ENCODE measurements at places on chromosomes 2 and 18.

- DNase-seq: no peak
These were observed 101.3 kb upstream of the KLHL29 start for GRCh38 chr2:23283653-23284052.

GRCh38 chr18:45488645-45489044 lies 126.6 kb upstream of the SLC14A2 start:
- DNase-seq: no peak

GRCh38 chr2:121078899-121079298 lies 206.1 kb downstream of the TFCP2L1 start:
- DNase-seq: no peak

- no peak for DNase-seq
These were observed 168.4 kb upstream of the DDX18 start for GRCh38 chr2:117646099-117646498.

DNA sequence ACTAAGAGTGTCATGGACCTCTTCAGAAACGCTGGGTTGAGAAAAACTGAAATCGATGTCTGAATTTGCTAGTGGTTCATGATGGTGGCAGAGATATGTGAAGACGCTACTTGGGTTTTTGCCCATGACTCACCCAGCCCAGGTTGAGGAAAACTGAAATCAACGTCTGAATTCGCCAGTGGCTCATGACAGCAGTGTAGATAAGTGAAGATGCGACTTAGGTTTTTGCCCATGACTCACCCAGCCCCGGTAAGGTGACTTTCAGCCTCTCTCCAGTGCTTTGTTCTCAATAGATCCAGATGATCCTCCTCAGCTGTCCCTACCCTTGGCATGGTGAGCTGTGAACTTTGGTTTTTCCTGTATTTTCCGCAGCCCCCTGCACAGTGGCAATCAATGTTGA lies 105.3 kb upstream of the SIX3 start:
- DNase-seq: peak; percentile 92

GRCh38 chr2:27955384-27956161 lies 65.0 kb downstream of the BABAM2 start:
- DNase-seq: peak; percentile 34

DNA sequence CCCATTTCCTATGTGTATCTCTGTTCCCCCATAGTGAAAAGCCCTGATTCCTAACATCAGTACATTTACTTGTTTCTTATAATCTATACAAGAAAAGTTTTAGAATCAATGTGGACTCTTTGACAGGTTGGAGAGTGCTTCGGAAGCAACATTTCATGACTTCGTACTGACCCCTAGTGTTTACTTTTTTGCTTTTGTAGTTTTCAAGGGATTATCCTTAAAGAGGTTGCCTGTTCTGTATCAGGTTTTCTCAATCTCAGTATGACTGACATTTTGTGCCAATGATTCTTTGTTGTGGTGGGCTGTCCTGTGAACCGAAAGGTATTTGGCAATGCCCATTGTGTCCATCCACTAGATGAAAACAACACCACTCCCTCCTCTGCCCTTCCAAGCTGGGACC lies 43.3 kb upstream of the SERPINB2 start:
- peak; percentile 33 for DNase-seq

DNA sequence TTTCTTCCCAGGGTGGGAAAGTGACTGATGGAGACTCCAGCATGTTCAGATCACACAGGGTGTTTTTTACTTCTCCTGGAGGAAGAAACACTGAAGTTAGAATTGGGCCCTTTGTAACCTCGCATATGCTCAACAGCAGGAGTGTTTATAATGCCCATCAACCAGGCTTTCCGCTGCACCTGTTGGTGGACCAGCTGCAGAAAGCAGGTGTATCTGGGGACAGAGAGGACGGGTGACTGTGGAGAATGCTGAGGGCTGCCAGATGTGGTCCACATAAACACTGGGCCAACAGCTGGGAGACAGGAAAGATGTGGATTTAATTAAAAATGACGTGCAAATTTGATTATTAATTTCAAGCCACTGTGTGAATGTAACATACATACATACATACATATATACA lies 335.5 kb upstream of the SPRED2 start:
- no peak for DNase-seq

DNA sequence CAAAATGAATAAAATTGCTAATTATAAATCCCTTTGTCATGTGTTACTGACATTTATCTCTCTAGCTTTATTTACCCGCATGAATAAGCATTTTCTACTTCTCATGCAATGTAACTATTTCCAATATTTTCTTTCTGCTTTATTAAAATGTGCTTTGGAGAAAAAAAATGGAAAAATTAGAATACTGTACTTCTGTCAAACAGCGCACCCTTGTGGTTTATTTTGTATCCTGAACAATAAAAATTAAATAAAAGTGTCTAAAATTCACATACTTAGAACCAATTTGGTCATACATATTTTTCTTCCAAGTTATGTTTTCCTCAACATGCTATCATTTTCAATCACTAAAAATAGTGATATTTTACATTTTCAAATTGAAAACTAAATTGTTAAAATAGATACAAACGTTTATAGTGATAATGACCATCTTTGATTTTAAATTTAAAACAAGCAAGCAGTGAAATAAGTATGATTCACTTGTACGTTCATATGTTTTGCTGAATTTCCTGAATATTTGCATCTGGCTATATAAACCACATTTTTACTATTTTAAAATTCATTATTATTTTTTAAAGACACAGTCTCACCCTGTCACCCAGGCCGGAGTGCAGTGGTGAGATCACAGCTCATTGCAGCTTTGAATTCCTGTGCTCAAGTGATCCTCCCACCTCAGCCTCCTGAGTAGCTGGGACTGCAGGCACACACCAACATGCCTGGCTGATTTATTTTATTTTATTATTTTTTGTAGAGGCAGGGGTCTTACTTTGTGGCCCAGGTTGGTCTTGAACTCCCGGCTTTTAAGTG lies 95.9 kb upstream of the GRB14 start:
- DNase-seq: peak; percentile 20

- no peak for DNase-seq
These were observed 4.4 kb downstream of the REV1 start for GRCh38 chr2:99485411-99485810.

DNA sequence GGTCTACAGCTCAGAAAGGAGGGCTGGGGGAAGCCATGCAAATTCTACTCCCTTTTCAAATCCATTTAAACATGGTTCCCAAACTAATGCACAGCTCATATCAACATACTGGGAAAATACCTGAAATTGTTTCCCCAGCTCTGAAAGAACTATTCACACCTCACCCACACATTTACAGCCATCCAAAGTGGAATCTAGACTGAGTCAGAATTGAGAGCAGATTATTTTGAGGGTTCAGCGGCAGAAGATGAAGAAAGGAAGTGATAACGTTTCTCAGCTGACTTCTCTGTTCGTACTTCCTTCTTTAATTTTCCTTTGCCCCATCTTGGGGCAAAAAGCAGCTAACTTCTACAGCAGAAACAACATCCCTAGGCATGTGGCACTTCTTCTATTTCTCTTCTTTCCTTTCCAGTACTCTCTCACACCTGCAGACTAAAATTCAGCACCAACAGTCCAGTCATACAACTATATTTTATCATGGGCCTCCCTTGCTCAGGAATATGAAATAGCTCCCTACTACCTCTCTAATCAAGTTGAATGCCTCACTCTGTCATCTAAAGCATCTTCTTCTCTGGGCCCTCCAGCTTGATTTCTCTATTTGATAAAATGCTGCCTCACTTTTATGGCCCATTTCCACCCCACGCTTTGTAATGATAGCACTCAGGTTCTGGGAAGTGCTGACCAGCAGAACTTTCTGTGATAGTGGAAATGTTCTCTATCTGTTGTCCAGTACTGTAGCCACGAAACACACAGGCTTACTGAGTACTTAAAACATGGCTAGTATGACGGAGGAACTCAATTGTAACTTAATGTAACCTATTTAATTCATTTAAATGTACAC lies 35.9 kb downstream of the ARHGAP25 start:
- peak; percentile 64 for DNase-seq

DNA sequence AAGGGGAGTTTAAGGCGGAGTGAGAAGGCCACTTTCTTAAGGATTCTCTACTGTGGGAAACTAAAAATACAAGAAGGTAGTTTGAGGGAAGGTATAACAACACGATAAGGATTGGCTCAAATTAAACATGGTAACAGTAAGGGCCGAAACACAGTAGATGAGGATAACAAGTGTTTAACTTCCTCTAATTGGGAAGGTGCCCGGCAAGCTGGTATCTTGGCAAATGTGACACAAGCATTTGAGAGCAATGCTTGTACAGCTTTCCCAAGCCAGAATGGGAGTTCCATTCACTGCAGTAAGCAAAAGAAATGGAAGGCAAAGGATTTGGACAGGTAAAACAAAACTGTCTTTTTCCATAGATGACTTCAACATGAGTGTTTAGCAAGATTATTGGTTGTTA lies 19.8 kb downstream of the USP40 start:
- DNase-seq: no peak

- DNase-seq: no peak
These were observed 857.7 kb downstream of the GALR1 start for GRCh38 chr18:78107363-78107762.

GRCh38 chr2:96839875-96840850 lies 3.7 kb downstream of the ANKRD23 start:
- no peak for DNase-seq

DNA sequence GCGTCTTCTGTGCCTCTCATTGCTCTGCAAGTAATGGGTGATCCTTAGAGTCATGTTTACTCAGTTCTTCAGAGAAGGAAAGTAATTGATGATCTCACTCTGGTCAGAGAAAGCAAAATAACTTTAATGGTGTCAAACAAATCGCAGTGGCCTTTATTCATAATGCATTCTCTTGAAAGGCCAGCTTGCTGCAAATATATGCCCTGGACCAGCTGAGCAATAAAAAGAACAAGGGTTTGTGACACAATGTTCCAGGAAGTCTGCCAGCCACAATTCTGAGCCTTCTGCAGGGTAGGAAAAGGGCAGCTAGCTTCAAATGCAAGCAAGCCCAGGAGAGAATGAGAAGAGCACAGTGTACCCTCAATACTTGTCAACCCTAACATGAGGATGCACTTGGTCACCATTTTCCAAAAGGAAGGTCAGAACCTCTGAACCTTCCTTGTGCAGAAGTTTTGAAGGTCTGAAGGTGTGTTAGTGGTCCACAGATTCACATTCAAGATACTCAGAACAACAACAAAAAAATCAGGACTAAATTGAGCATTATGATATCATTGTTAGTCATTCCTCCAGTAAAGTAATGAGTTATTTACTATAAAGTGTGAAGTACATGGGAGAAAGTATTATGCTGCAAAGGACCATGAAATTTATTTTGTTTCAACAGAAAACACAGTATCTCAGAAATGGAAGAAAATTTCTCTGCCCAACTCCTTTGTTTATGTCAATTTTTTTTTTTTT lies 355.6 kb downstream of the PAX3 start:
- no peak for DNase-seq

- no peak for DNase-seq
These were observed 107.5 kb upstream of the FSHR start for GRCh38 chr2:49261781-49262180.

DNA sequence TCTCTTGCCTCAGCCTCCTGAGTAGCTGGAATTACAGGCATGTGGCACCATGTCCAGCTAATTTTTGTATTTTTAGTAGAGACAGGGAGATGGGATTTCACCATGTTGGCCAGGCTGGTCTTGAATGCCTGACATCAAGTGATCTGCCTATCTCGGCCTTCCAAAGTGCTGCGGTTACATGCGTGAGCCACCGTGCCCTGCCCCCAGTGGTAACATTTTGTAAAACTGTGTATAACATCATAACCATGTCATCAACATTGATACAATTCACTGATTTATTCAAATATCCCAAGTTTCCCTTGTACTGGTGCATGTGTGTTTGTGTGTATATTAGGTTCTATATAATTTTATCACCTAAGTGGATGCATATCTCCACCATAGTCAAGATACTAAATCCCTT lies 70.0 kb downstream of the PDCL3 start:
- DNase-seq: no peak

GRCh38 chr2:190503088-190503487 lies 31.4 kb downstream of the NEMP2 start:
- DNase-seq: no peak

DNA sequence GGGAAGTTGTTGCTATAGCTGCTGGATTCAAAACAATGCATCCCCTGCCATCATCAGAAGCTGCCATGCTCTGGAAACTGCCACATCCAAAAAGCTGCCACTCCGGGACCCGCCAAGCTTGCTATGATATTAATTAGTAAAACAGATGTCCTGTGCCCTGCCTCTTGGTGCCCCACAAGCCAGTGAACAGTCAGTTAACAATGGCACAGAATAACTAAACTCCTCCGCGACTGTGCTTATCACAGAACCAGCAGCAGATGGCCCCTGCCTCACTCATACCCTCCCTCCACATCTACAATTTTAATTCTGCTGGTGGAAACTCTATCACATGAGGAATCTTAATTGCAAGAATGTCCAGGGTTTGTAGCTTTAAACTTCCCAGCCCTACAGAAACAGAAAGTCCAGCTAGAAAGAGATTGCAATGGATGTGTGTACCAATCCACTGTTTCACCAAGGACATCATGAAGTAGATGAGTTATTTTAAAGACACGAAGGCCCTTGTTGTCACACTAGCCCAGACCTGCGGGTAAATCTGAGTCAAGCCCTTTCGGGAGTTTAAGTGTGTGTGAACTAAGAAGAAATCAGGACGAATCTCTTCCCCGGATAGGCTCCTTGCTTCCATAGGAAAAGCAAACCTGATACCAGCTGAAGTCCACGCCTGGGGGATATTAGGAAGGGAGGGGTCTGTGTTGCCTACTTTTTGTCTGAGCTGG lies 7.4 kb upstream of the ACYP2 start:
- no peak for DNase-seq

- no peak for DNase-seq
These were observed 41.0 kb downstream of the ABHD3 start for GRCh38 chr18:21663578-21663977.

GRCh38 chr18:58894930-58895329 lies 30.3 kb downstream of the ZNF532 start:
- DNase-seq: no peak

DNA sequence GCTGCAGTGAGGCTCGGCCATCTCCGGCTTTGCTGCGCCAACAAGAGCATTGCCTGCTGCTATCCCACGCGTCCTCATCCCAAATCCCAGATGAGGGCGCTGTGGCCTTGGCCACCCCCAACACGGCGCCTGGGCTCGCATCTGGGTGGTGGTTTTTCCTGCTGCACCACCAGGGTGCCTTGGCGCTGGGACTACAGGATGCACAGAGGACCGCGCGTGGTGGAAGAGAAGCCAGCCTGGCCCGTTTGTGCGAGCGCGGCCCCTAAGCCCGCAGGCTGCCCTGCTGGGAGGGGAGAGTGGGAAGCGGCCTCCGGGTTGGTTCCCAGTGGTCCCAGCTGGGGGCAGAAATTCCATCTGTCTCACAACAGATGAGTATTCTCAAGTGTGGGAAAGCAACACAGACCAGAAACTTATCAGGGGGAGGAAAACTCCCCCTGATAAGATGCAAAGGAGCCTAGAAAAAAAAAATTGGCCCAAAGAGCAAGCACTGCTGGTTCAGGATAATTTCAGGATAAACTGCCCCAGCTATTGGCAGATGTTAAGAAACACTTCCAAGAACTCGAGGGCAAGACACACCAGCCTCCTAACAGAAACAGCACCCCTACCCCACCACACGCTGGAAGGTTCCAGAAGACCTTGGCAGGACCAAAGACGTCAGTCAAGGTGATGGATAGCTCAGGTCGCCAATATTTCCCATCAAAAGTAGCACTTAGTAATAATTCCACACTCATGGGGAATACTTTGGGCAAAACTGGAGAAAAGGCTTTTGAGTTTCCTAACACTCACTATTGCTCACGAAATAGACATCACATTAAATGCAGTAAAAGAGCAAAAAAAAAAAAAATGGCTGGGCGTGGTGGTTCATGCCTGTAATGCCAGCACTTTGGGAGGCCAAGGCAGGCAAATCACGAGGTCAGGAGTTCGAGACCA lies 152.1 kb downstream of the PXDN start:
- no peak for DNase-seq

Data from activated CD4-positive, alpha-beta T cell treated with anti-CD3 and anti-CD28 coated beads, Interleukin-2, Interleukin-6, amounts not matched to agents 100 ng/mL and 50 ng/mL, durations not matched to agents 16 hours and 8 hours (primary cell).